Psoas muscle (tissue), 8 donors: ENCODE measurements at places on chromosomes 2 and 18. TPM values are rescaled to one million over a fixed set of nuclear protein-coding genes. Genes with fewer than 3 reads are reported as not detected.

DNA sequence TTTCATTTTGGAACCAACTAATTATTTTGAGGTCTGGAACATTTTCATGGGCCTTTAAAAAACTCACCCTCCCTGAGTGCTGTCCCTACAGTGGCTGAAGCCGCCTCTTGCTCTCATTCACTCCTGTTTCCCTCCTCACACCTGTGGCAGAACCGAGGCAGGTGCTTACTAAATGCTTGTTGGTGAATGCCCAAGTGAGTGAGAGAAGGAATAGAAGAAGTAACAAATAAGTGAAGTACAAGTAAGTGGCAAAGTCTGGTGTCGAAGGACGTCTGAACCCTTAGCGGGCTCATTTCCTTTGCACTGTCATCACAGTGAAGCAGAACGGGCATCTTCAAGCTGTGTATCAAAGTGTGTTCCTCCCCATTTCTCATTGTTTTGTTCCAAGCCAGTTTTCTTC, 135.2 kb downstream of the RHBDD1 start:
- no peak overlapping the region for H3K27ac ChIP-seq
- no peak for DNase-seq
- no peaks in the 10 kb centered on the region for H3K36me3 ChIP-seq
- no peaks in the 10 kb centered on the region for H3K4me1 ChIP-seq

GRCh38 chr2:174328114-174328960, 6.4 kb upstream of the SP9 start:
- no peak overlapping the region for H3K27ac ChIP-seq
- H3K4me1 ChIP-seq, result peaks cover 13% of the 10 kb centered on the region
- H3K36me3 ChIP-seq, result no peaks in the 10 kb centered on the region
- DNase-seq, result no peak
- H3K4me3 ChIP-seq, result no peak overlapping the region

DNA sequence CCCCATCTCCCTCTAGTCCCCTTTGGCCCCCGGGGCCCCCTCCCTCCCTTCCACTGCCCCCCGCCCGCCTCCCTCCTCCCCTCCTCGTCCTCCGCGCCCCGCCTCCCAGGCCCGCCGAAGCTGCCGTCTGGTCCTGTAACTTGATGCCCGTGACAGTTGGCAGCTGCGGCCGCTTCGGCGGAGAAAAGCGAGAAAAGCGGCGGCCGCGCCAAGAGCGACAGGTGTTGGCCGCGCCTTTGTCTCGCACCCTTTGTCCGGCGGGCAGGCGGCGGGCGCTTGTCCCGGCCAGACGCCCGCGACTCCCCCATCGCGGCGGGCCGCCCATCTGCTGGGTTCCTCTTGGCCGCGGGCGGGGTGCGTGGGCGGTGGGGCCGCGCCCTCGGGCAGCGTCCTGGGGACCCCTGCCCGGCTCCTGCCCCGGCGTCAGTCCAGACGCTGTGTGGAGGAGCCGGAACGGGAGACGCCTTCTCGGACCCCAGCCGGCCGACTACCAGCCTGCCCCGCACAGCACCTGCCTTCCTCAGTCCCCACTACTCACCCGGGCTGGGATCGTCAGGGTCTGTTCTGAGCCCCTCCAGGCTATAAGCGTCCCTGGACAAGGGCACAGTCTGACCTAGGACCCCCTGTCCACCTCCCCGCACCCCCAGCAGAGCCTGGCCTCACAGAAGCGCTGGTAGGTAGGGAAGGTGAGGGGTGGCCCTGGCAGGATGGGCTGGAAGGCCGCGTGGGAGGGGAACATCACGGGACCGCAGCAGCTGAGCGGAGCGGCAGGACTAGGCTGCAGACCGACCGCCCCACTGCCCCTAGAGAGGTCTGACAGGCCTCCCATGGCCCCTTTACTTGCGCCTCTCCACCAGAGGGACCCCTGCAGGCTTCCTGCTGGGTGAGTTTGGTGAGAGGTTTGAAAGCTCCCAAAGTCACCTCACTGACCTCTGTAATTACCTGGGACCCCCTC, 1.2 kb upstream of the HES6 start:
- H3K27me3 ChIP-seq, result peaks cover 2% of the 10 kb centered on the region
- no peaks in the 10 kb centered on the region for H3K36me3 ChIP-seq
- DNase-seq, result peak; percentile 85
- peaks cover 32% of the 10 kb centered on the region for H3K4me1 ChIP-seq
- H3K4me3 ChIP-seq, result peak overlapping the region; percentile 69

DNA sequence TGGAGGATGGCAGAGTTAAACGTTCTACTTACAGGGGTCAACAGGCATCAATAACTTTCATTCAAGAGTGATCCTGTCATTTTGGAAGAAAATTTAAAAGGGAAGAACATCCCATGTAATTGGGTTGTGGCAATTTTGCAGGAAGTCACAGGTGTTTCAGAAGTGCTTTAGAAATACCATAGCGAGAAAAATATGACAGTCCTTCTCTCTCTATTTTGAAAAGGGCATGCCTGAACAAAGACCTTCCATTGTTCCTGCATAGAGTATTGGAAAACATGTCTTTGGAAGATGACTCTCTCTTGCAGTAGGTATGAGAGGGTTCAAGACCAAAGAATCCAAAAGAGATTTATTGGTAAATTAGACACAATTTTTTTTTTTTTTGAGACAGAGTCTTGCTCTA, 81.8 kb upstream of the SERTAD2 start:
- H3K4me3 ChIP-seq, result no peak overlapping the region
- no peak overlapping the region for H3K27ac ChIP-seq
- peaks cover 8% of the 10 kb centered on the region for H3K4me1 ChIP-seq
- no peaks in the 10 kb centered on the region for H3K27me3 ChIP-seq

DNA sequence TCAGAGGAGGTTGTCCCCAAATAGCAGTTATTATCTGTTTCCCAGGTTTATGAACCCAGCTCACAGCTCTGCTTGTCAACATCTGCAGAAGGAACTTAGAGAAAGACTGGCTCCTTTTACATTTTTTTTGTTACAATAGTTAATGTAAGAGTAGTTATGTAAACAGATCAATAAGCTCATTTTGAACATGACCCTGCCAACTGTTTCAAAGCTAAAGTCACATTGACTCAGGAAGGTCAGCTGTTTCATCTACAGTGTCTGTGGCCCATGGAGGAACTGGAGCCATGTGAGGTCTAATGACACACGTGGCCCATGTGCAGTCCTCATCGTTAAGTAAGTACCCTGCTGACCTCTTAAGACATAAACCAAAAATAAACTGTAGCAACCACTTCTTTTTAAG, 97.1 kb downstream of the SH3RF3 start:
- DNase-seq, result no peak
- H3K4me1 ChIP-seq, result peaks cover 25% of the 10 kb centered on the region
- peak overlapping the region; percentile 4 for H3K27ac ChIP-seq
- H3K4me3 ChIP-seq, result no peak overlapping the region

GRCh38 chr2:22281033-22281432, 1103.9 kb upstream of the KLHL29 start:
- no peaks in the 10 kb centered on the region for H3K27me3 ChIP-seq
- H3K27ac ChIP-seq, result no peak overlapping the region
- H3K36me3 ChIP-seq, result no peaks in the 10 kb centered on the region
- H3K4me1 ChIP-seq, result no peaks in the 10 kb centered on the region
- H3K4me3 ChIP-seq, result no peak overlapping the region

- no peak overlapping the region for H3K4me3 ChIP-seq
- DNase-seq, result no peak
- no peaks in the 10 kb centered on the region for H3K36me3 ChIP-seq
- H3K4me1 ChIP-seq, result no peaks in the 10 kb centered on the region
- H3K27me3 ChIP-seq, result no peaks in the 10 kb centered on the region
Measured at GRCh38 chr18:21321711-21322110, 79.7 kb downstream of the GREB1L start.

GRCh38 chr18:73981796-73982195, 165.8 kb downstream of the FBXO15 start:
- DNase-seq, result no peak
- H3K4me1 ChIP-seq, result no peaks in the 10 kb centered on the region
- no peaks in the 10 kb centered on the region for H3K36me3 ChIP-seq
- no peak overlapping the region for H3K4me3 ChIP-seq

GRCh38 chr2:42905341-42906110, 113.1 kb upstream of the HAAO start:
- H3K27me3 ChIP-seq, result no peaks in the 10 kb centered on the region
- peak overlapping the region; percentile 14 for H3K4me3 ChIP-seq
- peak; percentile 44 for DNase-seq
- no peaks in the 10 kb centered on the region for H3K36me3 ChIP-seq
- peaks cover 17% of the 10 kb centered on the region for H3K4me1 ChIP-seq

- no peaks in the 10 kb centered on the region for H3K4me1 ChIP-seq
- H3K27ac ChIP-seq, result no peak overlapping the region
- H3K4me3 ChIP-seq, result no peak overlapping the region
- no peak for DNase-seq
Measured at GRCh38 chr2:46146866-46147502, 150.2 kb upstream of the EPAS1 start.

DNA sequence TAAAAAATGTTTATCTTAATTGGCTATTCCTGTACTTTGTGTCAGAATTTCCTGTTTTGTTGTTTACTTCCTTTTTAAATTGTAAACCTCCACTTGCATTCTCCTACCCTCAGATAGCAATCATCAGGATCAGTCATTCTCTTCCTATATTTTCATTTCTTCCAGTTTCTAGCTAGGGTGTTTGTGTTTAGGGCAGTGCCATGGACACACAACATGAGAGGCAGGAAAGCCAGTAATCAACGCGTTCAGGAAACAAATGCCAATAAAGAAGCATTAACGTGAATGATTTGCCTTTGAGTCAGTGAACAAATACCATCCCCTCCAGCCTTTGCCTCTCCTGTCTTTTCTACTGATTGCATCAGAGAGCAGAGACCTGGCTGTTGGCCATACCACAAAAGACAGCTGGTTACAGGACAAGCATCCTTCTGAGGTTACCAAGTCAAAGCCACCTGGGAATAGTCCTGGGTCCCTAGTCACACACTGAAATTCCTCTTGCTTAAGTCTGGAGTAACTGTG, 56.7 kb upstream of the FHL2 start:
- H3K36me3 ChIP-seq, result no peaks in the 10 kb centered on the region
- H3K27me3 ChIP-seq, result no peaks in the 10 kb centered on the region
- H3K4me3 ChIP-seq, result no peak overlapping the region
- peaks cover 9% of the 10 kb centered on the region for H3K4me1 ChIP-seq
- H3K27ac ChIP-seq, result peak overlapping the region; percentile 64

- H3K27ac ChIP-seq, result no peak overlapping the region
- H3K4me3 ChIP-seq, result no peak overlapping the region
- no peaks in the 10 kb centered on the region for H3K36me3 ChIP-seq
- DNase-seq, result no peak
Measured at GRCh38 chr2:147636886-147637285, 207.9 kb upstream of the ACVR2A start.

HOXD12 gene
- not detected for total RNA-seq

- H3K27ac ChIP-seq, result no peak overlapping the region
- no peaks in the 10 kb centered on the region for H3K27me3 ChIP-seq
- no peaks in the 10 kb centered on the region for H3K36me3 ChIP-seq
- H3K4me1 ChIP-seq, result no peaks in the 10 kb centered on the region
- no peak overlapping the region for H3K4me3 ChIP-seq
Measured at GRCh38 chr18:63705401-63705800, 2.6 kb downstream of the SERPINB11 start.

DNA sequence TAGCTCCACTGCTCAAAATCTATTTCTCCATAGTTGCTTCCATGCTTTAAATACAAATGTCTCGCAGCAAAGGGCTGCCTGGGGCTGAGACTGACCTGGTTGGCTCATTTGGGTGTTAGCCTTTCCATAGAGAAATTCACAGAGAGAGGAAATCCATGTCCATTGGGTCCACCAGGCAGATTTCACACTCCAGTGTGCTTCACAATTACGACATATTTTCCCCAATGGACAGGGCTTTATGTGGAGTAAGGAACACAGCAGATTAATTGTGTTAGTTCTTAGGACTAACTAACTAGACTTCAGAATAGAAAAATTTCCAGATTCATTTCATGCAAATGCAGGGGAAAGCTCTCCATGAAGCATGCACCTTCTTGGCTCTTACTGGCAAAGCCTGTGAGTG, 180.7 kb downstream of the FBXO15 start:
- no peaks in the 10 kb centered on the region for H3K4me1 ChIP-seq
- H3K36me3 ChIP-seq, result no peaks in the 10 kb centered on the region
- no peak overlapping the region for H3K27ac ChIP-seq

DPY30 gene
- 35.6 TPM for total RNA-seq

GRCh38 chr18:76913583-76913982, 91.2 kb downstream of the ZNF236 start:
- no peak for DNase-seq
- no peaks in the 10 kb centered on the region for H3K4me1 ChIP-seq
- no peak overlapping the region for H3K27ac ChIP-seq

DNA sequence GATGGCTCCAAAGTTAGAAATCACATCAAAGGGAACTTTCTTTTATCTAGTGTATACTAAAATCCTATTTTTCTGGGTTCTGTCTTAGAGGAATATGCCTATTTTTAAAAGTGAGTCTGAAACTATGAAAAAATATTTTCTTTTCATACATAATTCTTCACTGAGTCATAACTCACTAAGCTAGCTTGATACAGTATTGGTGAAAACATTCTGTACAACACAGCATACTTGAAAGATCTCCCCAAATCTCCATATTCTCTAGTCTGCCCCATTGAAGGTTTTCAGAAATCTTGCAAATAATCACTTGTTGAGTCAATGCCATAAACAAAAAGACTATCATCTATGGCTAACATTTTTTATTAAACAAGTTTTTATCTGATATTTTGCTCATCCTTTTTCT, 44.5 kb downstream of the COL3A1 start:
- H3K27ac ChIP-seq, result no peak overlapping the region
- DNase-seq, result no peak
- H3K27me3 ChIP-seq, result no peaks in the 10 kb centered on the region
- no peaks in the 10 kb centered on the region for H3K4me1 ChIP-seq

DAW1 gene
- total RNA-seq, result not detected

CYRIA gene
- 10.2 TPM for total RNA-seq

GCG gene
- total RNA-seq, result not detected

GRCh38 chr18:31683968-31684278, 458 bp downstream of the B4GALT6 start:
- H3K27ac ChIP-seq, result peak overlapping the region; percentile 79
- DNase-seq, result no peak
- H3K4me3 ChIP-seq, result peak overlapping the region; percentile 70
- H3K27me3 ChIP-seq, result no peaks in the 10 kb centered on the region
- H3K4me1 ChIP-seq, result peaks cover 13% of the 10 kb centered on the region

SERPINB4 gene
- total RNA-seq, result not detected
